ENCODE measurements at places on chromosomes 5 and 9. TPM values are rescaled to one million over a fixed set of nuclear protein-coding genes. Genes with fewer than 3 reads are reported as not detected.

- no peak for DNase-seq
Measured at GRCh38 chr5:169736653-169737052, 99.6 kb downstream of the DOCK2 start.

- peak; percentile 81 for DNase-seq
Measured at GRCh38 chr9:89603767-89604665, 796 bp upstream of the GADD45G start.

DNA sequence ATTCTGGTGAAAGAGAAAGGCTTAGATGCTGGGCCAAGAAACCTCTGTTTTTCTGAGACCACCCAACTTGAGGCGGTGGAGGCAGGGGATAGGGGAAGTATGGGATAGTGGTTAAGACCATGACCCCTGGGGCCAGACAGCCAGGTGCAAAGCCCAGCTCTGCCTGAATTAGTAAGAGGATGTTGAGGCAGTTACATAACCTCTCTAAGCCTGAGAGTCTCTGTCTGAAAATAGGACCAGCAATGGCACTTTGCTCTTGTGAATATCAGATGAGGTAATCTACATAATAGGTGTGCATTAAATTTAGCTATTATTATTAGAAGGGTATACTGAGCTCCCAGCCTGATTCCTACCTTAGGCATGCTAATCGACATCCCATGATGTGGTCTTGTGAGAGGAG lies 68.2 kb downstream of the DOCK2 start:
- DNase-seq, result no peak

ADAMTS13 gene
- total RNA-seq, result 7.1 TPM

RNF38 gene
- 49.7 TPM for total RNA-seq

RECK gene
- 11.3 TPM for total RNA-seq
